ENCODE measurements at places on chromosomes 1 and 21.

GRCh38 chr1:210654176-210654981 is 325.7 kb downstream of the HHAT start:
- no peak for DNase-seq

- DNase-seq: no peak
Measured at GRCh38 chr1:54379555-54380289, 26.5 kb downstream of the SSBP3 start.

DNA sequence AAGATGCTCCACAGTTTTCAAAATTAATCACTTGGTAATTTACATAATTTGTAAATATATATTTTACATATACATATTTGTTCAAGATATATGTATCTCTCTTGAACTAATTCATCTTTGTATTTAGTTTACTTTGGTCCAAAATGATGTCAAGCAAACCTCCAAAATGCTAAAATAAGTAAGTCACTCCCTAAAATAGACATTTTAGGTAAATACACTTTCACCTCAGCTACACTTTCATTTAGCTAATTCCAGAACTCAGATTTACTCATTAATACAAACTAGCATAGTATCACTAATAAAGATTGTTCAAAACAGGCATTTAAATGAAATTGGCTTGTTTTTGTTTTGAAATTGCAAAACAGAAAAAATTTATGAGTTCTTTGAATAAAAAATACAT is 40.6 kb downstream of the AHCTF1 start:
- no peak for DNase-seq

DNA sequence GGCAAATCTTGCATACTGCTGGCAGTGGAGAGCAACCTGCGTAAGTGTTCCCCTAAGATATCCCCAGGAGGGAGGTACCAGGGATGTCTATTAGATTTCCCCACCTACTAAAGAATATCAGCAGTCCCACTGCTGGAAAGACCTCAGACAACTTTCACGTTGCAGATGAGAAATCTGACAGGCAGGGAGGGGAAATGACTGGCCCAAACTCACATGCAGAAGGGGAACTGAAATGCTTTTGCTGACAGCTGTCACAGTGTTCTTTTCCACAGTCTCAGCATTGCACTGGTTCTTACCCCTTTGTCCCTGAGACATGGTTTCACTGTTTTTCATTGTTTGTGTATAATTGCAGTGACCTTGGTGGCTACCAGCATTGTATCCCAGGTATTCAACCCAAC is 84.8 kb upstream of the ATP1A1 start:
- no peak for DNase-seq

DNA sequence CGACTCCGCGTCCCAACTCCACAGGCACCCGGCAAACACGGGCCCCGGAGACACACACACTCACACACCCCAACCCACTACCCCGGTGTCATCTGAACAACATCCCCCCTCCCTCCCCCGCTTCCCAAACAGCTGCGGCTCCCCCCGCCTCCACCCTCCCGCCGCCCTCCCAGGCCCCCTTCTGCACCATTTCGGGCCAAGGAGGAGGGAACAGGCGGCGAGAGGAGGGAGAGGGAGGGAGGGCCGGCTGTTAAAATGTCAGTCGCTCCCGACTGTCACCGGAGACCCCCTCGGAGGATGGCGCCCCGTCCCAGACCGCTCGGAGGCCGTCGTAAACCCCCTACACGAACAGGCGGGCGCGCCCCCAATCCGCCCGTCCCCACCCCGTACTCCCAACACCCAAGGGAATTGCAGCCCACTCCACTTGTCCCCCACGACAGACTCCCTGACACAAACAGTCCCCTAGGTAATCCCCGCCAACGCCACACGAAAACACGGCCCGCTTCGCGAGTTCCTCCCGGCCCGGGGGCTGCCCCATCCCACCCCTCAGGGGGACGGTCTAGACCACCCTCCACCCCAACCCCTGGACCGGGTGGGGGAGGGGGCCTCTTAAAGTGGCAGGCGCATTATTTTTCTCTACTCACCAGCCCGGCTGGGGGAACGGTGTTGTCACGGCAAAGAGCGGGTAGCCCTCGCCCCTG is 583 bp downstream of the MEF2D start:
- no peak for DNase-seq

GRCh38 chr1:97254731-97255463 is 533.3 kb downstream of the PTBP2 start:
- DNase-seq: no peak

DNA sequence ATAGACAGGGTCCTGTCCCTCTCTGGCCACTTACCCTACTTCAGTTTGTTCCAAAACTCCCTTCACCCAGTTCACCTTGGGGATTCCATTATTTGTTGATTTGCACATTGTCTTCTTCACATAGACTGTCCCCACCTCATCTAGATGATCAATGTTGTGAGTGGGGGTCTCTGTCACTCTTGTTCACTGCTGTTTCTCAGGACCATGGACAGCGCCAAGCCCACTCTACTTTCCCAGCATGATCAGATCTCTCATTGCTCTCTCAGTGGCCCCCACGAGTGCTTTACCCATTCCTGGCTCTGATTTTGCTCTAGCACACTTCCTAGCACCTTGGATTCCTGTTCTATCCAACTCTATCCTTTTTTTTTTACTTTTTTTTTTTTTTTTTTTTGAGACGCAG is 45.4 kb upstream of the IGSF21 start:
- DNase-seq: no peak

DNA sequence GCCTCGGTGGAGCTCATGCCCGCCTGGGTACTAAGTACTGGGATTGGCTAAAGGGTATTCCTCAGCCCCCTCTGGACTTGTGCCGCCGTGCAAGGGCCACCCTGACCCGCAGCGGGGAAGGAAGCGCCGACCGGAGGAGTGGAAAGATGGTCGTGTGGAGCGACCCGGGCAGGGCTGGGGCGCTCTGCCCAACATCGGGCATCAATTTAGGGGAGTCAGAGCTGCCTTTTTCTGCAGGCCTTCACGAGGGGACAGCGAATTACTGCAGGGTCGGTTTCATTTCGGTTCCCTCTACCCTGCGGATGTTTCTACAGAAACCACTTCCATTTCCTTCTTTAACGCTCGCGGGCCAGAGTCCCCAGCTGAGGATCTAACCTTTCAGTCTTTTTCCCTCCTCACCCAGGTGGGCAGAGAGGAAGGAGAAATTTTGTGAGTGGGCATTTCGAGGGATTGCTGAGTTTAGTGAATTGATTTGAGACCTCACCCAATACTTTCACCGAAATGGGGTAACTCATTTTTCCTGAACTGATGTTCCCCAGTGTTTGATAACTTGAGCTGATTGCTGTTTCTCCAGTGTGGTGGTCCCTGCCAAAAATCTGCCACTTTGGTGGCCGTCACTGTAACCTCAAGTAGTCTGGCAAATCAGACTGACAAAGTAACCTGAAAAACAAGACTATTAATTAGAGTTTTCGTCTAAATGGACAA is 1.1 kb downstream of the TOR1AIP1 start:
- no peak for DNase-seq

DNA sequence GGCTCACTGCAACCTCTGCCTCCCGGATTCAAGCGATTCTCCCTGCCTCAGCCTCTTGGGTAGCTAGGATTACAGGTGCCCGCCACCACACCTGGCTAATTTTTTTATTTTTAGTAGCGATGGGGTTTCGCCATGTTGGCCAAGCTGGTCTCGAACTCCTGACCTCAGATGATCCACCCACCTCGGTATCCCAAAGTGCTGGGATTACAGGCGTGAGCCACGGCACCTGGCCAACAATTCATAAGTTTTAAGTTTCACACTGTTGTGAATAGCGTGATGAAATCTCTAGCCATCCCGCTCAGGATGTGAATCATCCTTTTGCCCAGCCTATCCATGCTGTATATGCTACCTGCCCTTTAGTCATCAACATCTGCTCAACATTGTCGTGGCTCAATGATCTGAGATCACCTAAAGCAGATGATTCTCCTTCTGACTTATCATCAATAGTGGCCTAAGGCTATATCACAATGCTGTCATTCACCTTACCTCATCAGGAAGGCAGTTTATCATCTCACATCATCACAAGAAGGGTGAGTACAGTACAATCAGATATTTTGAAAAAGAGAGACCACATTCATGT is 2.6 kb downstream of the PFDN2 start:
- DNase-seq: no peak

DNA sequence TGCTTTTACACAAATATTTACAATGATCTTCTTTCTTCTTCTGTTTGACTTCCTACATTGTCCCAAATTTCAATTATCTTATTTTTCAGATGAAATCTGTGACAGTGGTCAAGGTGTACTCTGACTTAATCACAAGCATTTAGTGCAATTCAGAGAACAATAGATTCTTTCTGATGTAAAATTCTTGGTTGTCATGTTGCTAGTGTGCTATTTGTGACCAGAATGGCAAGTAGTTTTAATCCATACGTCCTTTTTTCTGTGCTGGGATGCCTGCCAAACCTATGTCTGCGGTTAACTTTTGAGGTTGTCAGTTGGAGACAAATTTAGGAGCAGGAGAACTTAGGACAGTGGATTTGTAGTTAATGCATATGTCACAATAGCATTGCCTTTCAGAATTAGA is 31.0 kb downstream of the NCAM2 start:
- no peak for DNase-seq

GRCh38 chr1:183567584-183567983 is 22.7 kb downstream of the NCF2 start:
- DNase-seq: no peak

GRCh38 chr21:24205319-24205718 is 1402.0 kb downstream of the MRPL39 start:
- DNase-seq: no peak

- DNase-seq: no peak
Measured at GRCh38 chr1:157085421-157085820, 14.2 kb downstream of the ETV3L start.

DNA sequence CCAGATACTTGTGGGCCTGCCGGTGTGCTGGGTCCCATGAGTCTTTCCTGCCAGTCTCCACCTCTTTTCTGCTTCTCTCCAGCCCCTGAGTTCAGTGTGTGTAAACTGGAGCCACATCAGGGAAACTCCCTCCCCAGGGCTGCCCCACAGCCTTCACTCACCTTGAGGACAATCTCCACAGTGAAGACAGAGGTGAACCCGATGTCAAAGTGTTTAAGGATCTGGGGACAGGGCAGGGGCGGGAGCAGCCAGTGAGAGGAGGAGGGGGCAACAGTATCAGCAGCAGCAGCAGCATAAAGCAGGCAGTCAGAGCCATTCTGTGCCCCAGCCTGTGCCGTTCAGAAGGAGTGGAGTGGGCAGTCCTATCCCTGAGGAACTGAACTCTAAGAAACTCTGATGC is 43.2 kb downstream of the CACNA1S start:
- no peak for DNase-seq

- DNase-seq: no peak
Measured at GRCh38 chr1:25437672-25438071, 7.0 kb downstream of the MACO1 start.

- DNase-seq: no peak
Measured at GRCh38 chr1:207579436-207579799, 65.5 kb upstream of the CR1L start.

DNA sequence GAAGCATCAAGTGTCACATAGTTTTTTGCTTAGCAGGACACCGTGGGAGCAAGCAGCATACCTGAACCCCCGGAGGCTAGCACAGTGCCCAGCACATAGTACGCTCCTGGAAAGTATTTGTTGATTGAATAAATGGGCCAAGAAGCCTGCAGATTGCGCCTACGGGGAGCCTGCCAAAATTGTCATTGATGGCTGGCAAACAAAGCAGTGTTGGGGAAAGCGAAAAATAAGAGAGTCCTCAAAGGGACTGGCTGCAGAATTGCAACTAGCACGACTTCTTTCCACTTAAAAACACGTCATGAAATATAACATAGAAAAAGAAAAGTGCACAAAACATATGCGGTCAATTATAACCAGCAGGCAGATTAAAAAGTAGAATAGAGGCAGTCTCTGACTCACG is 125.2 kb upstream of the GALNT2 start:
- no peak for DNase-seq

GRCh38 chr1:162303004-162303344 is 73.7 kb downstream of the SPATA46 start:
- DNase-seq: no peak

- no peak for DNase-seq
Measured at GRCh38 chr1:171814692-171815091, 26.6 kb upstream of the DNM3 start.

DNA sequence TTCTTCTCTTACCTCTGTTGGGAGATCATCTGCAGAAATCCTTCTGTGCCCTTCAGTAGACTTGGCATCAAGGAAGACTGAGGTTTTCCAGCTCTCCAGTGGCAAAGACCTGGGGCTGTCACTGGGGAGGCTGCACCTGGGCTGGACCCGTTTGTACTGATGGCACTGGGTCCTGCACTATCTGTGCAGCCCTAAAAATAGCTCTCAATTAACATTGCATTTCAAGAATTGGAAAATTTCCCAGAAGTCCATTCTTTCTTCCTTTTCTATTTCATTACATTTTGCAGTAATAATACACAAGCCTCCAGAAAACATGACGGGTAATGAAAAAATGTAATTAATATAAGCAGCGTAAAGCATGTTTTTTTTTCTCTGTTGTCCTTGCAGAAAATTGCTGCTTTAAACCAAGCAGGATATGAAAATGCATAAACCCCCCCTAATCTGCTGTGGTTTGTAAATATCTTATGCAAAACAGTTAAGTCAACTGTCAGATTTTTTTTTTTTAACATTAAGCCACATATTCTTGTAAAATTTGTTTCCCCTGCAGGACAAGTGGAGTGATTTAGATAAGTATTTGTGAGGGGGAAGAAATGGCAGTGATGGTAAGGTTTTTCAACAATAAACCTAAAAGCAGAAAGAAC is 64.9 kb downstream of the LMO4 start:
- no peak for DNase-seq

GRCh38 chr1:211951856-211952255 is 83.5 kb downstream of the INTS7 start:
- DNase-seq: no peak

- no peak for DNase-seq
Measured at GRCh38 chr1:215932558-215932957, 365.5 kb downstream of the KCTD3 start.

DNA sequence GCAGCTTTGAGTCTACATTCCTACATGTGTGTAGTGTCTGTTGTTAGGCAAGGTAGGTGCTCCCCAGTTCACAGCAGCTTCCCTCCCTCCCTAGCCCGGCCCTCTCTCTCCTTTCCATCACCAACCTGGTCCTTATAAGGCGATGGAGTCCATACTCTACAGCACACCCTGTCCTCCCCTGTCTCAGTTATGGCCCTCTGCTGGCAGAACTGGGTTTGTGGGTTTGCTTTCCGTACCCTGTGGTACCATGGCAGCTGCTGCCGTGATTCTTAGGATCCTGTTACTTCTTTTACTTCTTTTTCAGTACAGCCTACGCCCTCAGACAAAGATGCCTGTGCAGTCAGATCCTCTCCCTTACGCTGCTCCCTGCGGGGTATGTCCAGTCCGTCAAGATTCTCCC is 31.7 kb downstream of the AK5 start:
- no peak for DNase-seq

DNA sequence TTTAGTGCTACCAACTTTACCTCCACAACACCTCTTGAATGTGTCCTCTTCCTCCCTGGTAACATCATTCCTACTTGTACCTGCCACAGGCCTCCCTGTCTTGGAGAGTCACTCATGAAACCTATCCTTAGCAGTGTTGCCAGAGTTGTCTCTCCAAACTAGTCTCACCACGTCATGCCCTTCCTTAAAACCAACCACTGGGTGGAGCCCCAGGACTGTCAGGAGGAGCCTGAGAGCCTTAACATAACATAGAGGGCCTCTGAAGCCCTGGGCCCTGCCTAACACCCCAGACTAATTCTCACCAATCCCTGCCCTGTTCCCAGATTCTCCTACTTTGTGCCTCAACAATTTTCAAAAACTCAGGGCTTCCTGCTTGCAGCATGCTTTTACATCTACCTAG is 65.3 kb downstream of the ZNF697 start:
- no peak for DNase-seq
